ENCODE measurements at places on chromosomes 5 and 9.

DNA sequence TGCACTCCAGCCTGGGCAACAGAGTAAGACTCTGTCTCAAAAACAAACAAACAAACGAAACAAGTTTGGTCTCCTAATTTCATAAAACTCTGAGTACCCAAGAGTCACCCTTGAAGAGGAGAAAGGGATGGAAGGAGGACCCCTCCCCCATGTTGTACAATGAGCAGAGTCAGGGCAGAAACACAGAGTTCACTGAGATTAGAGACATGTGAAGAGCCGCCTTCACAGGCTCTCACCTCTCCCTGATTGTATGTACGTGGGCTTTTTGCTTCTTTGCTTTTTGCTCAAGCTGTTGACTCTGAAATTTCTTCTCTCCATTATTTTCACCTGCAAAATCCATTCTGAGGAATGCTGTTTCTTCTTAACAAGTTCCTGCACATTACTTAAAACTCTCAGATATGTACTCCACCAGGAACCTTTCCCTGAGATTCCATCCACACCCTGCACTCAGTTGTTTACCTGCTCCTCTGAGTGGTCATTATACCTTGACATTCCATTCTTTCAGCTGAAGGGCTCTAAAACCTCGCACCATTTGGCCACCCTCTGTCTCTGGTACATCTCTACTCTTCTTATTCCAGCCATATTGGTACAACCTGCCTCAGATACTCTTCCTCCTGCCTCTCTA, 44.4 kb upstream of the ABCA1 start:
- DNase-seq = no peak

- DNase-seq = no peak
Observed at GRCh38 chr5:82640916-82641315, 362.8 kb upstream of the RPS23 start.

- no peak for DNase-seq
Observed at GRCh38 chr5:919356-920000, 26.8 kb downstream of the TRIP13 start.

DNA sequence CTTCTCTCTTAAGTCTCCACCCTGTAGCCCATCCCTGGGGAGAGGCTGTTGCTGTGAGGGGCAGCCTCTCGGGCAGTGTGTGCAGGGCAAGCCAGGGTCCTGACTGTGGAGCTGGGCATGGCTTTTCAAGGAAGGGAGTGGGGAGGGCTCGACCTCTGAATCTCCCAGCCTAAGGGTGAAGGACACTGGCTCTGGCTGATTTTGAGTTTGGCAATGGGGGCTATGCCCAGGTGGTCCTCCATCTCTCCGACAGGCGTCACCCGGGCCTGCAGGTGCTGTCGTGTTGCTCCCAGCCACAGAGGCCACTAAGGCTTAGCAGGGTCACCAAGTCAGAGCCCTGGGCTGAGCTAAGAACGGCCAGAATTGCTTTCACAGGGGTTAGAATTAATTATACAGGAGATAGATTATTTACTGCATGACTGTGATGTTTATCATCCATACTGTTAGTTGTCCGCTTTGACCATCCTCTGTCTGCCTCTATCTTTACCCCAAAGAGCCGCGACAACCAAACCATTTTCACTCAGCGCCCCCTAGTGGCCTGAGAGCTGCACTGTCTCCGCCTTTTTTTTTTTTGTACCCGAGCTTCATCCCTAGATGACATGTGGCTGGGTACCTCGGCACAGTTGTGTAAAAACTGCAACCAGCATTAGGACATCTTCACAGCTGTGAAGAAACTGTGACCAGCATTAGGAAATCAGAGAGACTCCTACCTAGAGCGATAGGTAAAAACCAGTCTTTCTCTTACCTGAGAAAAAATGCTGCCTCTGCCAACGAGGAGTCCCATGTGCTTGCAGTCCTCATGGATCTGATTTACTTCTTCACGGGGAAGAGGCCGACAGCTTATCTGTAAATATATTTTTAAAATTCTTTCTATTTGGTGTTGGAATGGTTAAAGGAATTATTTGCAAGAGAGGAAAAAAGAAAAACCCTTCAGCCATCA, 44.5 kb downstream of the AGXT2 start:
- peak; percentile 12 for DNase-seq

GRCh38 chr5:4104831-4105597, 509.4 kb downstream of the IRX1 start:
- DNase-seq = no peak

DNA sequence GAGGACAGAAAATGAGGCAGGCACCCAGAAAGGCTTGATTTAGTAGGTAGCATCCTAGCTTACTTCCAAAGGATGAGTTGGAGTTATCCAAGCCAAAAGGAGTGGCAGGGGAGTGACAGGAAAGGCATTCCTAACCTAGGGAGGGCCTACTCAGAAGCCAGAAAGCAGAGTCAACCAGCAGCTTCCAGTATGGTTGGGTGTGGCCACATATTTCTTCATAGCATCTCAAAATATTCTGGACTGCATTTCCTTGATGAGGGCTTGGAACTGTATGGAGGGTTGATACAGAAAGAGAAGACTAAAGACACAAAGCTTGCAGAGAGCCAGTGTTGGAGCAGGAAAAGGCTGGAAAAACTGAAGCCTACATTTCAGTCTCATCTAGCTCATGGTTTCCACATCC, 656.8 kb upstream of the DMAC1 start:
- DNase-seq = no peak

- peak; percentile 65 for DNase-seq
Observed at GRCh38 chr5:119411361-119412278, 40.7 kb upstream of the HSD17B4 start.

DNA sequence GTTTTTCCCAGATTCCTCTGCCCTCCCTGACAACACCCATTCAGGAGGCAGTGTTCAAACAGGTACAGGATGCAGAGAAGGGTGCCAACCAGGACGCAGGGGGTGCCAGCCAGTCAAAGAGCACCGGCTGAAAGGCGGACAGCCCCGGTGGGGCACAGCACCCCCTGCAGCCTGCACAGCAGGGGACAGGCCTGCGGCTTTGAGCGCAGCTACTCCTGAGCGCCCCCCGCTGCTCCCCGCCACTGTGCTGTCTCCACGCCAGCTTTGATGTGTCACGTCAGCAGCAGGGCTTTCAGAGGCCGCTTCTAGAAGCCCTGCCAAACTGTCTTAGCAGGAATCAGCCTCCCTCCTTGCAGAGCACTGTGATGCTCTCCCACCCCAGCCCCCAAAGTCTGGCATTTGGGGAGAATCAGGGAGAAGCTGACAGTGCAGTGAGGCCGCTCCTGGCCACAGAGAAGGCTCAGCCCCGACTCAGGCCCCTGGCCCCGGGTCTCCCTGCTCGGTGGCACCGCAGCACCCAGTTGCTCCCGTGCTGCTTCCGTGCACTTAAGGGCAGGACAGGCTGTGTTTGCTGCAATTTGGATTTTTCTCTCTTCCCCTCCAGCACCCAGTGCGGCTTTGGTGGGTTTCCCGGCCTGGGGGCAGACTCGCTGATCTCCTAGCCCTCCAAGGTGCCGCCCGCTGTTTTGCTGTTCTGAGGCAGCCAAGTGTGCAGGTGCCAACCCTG, 20.3 kb downstream of the AK8 start:
- no peak for DNase-seq

DNA sequence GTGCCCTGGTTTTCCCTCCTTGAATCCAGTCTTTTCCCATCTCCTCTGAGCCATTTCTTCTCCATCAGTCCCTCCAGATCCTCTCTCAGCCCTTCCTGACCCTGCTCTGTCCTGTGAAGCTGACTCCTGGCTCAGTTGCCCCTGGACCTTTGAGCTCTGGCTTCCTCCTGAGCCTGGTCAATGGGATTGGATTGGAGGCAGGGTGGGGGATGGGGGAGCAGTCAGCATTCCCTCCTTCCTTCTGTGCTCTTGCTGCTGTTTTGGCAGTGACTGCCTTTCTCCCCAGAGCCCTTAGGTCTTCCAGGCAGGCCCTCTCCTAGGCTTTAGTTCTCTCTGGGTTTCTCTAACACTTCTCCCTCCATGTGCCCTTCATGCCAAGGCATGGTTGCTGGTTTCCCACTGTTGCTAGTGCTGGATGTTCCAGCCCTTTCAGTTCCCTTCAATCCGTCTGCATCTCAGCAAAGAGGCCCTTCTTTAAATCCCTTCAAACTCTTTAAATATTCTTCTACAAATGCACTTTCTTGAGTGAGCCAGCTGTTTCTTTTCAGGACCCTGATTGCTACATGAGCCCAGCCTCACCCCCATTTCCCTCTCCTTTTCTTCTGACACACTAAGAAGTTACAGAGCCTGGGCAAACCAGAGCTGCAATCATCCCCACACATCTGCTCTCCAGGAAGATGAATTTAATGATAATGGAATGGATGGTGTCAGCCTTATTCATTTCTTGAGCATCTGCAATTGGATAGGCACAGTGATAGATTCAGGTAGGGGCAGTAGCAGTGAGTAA, 2.2 kb downstream of the TNFSF15 start:
- no peak for DNase-seq

DNA sequence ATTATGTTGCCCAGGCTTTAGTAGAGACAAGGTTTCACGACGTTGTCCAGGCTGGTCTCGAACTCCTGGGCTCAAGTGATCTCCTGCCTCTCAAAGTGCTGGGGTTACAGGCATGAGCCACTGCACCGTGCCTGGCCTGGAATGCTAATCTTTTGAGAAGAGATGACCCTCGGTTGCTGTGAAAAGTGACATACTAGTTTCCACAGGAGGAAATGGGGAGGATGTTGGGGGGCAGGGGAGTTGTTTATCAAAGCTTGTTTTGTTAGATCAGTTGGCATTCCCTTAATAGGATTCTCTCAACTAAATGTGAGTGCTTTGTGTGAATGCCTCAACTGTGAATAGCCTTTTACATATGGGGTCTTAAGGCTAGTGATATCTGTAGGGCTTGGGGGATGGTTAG, 16.4 kb upstream of the MATR3 start:
- no peak for DNase-seq

GRCh38 chr9:127976498-127976897, 4.3 kb downstream of the EEIG1 start:
- DNase-seq = no peak

- DNase-seq = no peak
Observed at GRCh38 chr9:91839926-91840465, 110.0 kb downstream of the ROR2 start.

DNA sequence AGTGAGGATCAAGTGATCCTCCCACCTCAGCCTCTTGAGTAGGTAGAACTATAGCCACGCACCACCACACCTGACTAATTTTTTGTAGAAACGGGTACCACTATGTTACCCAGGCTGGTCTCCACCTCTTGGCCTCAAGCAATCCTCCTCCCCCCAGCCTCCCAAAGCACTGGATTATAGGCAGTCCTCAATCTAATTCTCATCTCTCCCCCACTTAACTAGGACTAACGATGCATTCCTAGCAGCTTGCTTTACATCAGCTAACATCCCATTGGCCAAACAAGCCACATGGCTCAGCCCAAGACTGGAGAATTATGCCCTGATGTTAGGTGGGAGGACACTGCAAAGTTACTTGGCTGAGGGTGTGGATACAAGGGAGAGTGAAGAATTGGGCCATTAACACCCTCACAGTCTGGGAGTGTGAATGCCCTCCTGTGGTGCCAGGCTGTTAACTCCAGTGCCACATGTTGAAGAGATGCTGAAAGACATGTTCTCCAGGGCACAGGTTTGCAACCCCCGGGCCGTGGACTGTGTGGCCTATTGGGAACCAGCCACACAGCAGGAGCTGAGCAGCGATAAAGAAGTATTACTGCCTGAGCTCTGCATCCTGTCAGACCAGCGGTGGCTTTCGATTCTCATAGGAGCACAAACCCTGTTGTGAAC, 5.3 kb upstream of the ZNF367 start:
- no peak for DNase-seq

- no peak for DNase-seq
Observed at GRCh38 chr9:123567013-123567412, 211.0 kb downstream of the CRB2 start.

DNA sequence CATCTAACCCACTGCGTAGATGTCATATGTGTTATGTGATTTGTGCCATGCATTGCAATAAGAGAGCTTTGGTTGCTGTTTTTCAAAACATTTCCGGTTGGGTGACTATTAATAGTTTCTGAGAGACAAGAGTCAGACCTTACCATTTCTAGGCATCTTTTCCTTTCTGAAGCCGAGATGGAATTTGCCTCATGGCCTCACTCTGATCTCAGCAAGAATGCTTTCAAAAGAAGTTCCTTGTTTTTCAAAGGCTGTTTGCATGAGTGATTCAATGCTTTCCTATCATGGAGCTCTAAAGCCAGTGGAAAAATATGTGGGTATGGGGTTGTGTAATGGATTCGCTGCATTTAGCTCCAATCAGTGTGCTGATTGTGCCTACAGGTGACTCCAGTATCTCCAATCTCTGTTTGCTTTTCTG, 203.1 kb upstream of the PPP1R2B start:
- no peak for DNase-seq

- DNase-seq = no peak
Observed at GRCh38 chr9:121369595-121370265, at the start of gene STOM. TSS of gene STOM (minus strand) at chr9:121370250. CDS start at chr9:121370187, 63 bp downstream.

GRCh38 chr5:180071531-180072255, at the start of gene RNF130:
TSS of gene RNF130 (minus strand) at chr5:180071759. CDS start at chr5:180071702, 57 bp downstream.
- DNase-seq = peak; percentile 86

DNA sequence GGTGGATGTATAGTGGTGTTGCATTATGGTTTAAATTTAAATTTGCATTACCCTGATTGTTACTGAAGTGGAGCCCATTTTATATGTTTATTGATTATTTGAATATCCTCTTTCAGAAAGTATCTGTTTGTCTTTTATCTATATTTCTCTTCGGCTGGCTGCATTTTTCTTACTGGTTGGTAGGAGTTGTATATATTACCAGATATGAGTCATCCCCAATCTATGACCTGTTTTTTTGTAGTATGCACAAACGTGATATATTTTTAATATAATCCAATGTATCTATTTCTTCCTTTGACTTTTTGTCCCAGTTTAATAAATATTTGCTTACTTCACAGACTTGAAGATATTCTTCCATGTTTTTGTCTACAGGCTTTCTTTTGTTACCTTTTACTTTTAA, 29.3 kb upstream of the CAMK4 start:
- DNase-seq = no peak

GRCh38 chr9:88996921-88997235, 5.6 kb downstream of the S1PR3 start:
- no peak for DNase-seq

DNA sequence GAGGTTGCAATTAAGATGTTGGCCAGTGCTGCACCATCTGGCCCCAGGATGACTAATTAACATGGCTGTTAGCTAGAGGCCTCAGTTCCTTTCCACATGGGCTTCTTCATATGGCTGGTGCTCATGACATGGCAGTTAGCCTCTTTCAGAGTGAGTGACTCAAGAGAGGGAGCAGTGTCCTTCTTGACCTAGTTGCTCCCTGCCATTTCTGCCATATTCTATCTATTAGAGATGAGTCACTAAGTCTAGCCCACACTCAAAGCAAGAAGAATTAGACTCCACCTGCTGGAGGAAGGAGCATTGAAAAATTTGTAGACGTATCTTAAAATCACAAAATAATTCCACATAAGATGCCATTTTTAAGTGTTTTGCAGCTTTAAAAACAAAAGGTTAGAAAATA, 651.2 kb upstream of the CCNG1 start:
- DNase-seq = no peak

- DNase-seq = no peak
Observed at GRCh38 chr9:88237991-88238571, 99.8 kb upstream of the SPATA31C2 start.
